ENCODE measurements at places on chromosomes 2 and 18.

DNA sequence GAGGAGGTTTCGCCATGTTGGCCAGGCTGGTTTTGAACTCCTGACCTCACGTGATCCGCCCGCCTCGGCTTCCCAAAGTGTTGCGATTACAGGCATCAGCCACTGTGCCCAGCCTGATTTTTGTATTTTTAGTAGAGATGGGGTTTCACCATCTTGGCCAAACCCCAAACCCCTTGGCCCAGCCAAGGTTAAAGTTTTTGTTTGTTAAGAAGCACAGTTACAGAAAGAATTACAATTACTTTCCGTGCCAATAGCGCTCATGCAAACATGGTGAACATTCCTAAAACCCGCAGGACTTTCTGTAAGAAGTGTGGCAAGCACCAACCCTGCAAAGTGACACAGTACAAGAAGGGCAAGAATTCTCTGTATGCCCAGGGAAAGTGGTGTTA lies 26.1 kb downstream of the ITSN2 start:
- DNase-seq, result no peak

DNA sequence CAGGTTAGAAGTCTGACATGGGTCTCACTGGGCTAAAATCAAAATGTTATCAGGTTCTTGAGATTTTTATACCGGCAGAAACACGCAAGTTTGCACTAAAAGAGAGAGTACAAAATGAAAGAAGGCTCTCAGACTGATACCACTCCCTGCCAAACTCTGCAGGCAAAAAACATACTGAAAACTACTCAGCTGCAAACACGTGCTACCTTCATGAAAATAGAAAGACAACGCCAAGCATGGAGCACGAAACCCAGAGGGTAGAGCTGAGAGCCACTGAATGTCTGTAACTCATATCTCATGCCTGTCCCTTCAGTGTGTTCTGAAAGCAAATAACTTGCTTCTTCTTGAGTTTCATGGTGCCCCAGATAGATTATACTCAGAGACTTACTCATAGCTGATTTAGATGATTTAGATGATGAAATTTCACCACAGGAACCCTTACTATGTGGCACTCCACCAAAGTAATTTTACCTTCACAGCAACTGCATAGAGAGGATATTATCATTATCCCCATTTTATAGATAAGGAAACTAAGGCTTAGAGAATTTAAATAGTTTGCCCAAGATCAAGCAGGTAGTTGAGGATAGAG lies 313.0 kb upstream of the SLC39A10 start:
- no peak for DNase-seq

DNA sequence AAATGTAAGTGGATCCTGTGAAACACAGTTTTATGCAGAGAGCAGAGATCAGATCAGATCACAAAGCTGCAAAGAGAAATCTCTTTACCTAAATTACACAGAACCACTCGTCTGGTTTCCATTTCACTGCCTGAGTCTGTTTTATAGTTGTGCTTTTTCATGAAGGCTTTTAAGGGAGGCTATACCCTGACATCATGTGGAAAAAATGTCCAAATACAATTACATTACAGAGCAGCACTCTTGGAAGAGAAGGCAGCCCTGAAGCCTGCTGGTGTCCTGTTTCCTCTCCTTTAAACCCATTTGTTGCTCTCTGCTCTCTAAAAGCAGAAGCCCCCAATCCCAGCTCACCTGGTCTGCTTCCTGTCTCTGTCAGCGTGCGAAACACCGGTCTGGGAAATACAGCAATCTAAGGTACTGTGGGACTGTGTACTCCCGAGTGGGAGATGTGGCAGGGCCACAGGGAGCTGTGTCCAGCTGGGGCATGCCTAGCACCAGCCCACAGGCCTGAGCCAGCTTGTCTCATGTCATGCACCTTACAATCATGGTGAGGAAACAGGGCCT lies 24.8 kb upstream of the ZFP36L2 start:
- no peak for DNase-seq

DNA sequence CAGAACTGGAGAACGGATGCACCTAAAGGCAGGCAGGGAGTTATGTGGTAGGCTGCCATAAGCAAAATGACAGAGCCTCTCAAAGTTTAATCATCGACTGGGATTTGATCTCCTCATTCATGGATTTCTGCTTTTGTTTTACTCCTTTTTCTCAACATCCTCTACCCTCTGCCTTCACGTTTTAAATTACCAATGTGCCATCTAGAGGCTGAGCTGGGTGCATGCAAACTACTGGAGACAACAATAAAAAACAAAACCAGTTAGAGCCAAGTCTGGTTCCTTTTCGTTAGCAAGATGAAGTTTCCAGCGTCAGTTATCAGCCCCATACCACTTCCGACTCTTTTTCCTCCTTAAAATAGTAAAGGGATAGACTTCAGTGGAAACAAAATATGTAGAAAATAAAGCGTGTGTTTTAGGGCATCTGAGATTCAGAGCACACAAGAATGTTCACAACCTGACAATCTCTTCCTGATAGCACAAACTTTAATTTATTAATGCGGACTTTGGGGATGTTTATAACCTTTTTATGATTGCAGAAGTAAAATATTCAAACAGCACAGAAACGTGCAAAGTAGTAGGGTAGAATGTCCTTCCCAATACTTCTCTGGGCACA lies 117.0 kb downstream of the LAMA1 start:
- no peak for DNase-seq

DNA sequence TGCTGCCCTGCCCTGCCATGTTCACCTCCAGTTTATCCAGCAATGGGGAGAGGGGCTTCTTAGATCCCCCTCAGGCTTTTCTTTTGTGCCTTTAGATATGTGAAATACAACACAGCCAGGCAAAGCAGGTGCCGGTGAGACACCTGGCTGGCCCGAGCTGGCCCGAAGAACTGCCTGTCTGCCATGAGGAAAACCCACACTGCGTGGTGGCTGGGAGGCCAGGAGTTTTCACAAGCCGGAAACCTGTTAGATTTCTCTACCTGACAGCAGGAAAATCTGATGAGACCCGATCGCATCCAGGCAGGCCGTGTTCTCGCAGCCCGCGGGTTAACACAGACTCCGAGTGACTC lies 5.7 kb upstream of the GAL3ST2 start:
- DNase-seq, result no peak

DNA sequence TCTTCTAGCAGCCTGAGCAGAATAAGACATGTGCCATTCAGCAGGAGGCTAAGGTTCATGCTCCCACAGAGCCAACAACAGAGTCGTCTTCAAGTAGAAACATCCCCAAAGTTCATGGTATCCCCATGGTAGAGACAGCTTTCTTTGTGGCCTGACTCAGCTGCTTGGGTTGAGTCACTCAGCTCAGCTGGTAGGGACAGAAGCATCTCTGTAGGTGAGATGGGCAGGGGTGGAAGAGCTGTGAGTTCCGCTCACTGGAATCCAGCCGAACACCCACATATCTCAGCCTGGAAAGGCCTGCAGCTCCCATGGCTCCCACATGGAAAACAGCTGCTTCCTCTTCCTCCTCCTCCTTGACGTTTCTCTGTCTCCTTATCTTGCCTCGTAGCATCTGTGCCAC lies 792.7 kb downstream of the RNF144A start:
- no peak for DNase-seq

DNA sequence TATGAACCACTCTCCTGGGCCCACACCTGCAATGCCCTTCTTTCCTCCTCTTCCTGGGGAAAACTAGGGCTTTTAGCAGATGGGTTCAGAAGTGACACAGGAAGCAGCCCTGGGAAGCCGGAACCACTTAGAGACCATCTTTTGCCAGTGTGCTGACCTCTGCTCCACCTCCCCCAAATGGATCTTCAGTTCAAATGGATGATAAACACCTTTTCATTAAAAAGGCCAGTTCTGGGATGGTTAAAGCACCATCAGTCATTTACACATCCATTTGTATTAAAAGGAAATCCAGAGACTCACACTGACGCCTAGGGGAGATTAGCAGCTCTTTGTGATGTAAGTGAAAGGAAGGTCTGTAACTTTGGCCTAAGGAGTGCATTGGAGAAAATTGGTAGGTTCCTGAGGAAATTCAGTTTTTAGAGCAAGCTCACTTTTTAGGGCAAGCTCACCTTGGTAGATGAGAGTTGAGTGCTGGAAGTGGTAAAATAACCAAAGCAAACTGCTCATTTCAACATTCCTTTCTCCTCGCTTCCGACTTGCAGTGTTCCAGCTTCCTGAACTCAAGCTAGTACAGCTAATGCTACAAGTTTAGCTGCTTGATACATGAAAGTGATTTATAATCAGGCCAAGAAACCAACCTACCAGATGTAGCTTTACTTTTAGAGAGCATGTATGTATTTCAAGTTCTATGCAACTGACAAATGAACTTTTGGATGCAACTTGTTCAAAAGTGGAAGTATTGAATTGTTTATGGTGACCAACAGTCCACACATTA lies 47.7 kb downstream of the ACTR2 start:
- DNase-seq, result no peak

- no peak for DNase-seq
These were observed 261.3 kb upstream of the STON1 start for GRCh38 chr2:48268671-48269070.

All from activated CD4-positive, alpha-beta T cell treated with anti-CD3 and anti-CD28 coated beads, Interleukin-2, Interleukin-4, amounts not matched to agents 100 ng/mL and 50 ng/mL, durations not matched to agents 16 hours and 8 hours (primary cell).